CMK (cell line): ENCODE measurements at places on chromosomes 11 and 22.

DNA sequence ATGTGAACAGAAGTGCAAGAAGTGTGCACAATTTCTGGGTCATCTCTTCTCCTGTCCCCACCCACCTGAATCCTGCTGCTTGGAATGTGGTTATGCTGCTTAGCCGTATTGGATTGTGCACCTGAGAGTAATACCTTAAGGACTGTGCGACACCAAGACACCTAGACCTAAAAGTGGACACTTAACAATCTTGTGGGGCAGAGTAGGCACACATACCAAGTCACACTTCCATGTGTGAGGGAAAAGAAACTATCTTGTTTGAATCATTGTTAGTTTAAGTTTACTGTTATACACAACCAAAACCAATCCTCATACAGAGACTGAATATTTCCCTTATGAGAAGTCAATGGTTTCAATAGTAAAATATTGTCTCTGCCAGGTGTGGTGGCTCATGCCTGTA is 93.7 kb downstream of the CCDC83 start:
- no peak for DNase-seq

- DNase-seq = no peak
Measured at GRCh38 chr11:95065336-95065735, 1.4 kb upstream of the SRSF8 start.

DNA sequence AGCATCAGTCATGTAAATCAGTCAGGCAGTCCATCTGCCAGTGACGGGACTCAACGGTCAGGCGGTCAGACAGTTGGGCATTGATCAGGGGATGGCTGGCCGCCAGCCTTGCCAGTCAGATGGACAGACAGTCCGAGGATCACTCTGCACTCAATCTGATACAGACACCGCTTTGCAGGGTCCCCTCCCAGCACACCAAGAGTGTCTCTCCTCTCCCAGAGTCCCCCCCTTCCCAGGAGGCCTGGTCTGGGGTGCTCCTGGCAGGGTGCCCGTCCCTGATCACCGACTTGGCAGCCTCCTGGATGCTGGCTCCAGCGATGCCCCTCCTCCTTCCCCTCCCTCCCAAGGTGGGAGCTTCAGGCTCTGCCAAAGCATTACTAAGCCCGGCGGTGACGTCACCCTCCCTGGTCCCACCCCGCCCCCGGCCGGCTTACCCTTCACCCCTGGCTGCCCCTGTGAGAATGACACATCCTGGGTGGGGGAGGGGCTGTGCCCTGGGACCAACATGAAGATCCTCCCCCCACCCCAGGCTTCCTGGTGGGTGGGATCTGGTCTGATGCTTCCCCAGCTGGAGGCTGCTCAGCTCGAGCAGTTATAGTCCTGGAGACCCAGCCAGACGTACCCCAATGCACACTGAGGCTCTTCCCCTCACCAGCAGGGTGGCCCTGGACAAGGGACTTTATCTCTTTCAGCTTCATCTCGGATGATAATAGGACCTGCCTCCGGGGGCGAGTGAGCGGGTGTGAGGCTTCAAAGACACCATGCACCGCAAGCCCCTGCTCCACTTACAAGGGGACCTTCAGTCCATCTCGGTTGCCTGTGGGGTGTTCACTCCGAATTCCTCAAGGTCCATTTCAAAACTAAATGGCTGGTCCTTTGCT is 69.2 kb downstream of the CD82 start:
- no peak for DNase-seq

- no peak for DNase-seq
Measured at GRCh38 chr11:129767827-129768226, 47.8 kb upstream of the TMEM45B start.

GRCh38 chr11:72023335-72023734 is 24.6 kb downstream of the IL18BP start:
- no peak for DNase-seq

DNA sequence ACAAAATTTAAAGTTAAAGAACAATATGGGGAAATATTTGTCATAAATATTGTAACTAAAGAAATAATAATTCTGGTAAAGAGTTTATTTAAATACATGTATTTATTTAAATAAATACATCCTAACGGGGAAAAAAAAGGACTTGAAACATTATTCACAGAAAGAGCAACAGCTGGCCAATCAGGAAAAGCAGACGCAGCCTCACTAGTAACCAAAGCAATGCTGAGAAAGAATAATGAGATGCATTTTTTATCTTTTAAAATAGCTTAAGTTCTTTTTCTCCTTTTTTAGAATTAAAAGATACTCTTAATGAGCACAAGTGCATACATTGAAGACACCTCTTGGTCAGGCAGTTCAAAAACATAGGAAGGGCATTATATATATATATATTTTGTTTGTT is 2.6 kb upstream of the LTO1 start:
- DNase-seq = no peak

- no peak for DNase-seq
Measured at GRCh38 chr22:40418366-40419201, 48.2 kb downstream of the SGSM3 start.

- DNase-seq = no peak
Measured at GRCh38 chr22:17753401-17753989, 20.8 kb downstream of the BID start.

DNA sequence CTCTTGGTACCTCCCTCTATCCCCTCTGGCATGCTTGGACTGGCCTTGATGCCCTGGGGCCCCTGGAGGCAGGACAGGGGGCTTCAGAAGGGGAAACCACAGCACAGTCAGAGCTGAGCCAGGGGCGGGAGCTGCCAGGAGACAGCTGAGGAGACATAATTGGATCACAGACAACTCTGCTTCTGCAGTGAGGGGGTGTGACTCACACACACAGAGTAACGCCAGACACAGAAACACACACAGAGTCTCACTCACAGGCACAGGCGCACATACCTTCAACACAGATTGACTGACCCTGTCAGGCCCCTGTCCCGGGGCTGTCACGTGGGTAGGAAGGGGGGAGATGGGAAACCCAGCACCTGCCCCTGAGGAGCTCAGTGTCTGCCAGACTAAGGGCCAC is 20.6 kb downstream of the STARD10 start:
- no peak for DNase-seq

GRCh38 chr11:39288011-39288410 is 2171.4 kb downstream of the LRRC4C start:
- DNase-seq = no peak

GRCh38 chr11:47270331-47271271 is 668 bp downstream of the MADD start:
- DNase-seq = no peak

- no peak for DNase-seq
Measured at GRCh38 chr11:581342-581741, 5.1 kb downstream of the PHRF1 start.

DNA sequence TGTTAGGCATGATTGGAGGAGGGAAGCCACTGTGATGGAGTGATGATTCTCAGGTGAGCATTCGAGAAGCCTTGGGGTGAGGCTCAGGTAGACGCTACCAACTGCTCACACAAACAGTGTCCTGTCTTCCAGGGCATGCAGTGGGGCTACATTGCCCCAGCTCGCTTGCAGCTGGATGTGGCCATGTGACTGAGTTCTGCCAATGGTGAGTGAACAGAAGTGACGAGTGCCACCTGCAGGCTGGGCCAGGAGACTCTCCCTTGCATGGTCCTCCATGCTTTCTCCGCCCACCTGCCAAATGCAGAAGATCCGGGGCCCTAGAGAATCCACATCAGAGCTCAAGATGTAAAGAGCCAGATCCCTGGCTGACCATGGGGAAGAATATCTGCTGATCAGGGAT is 195.9 kb downstream of the BCR start:
- DNase-seq = no peak

GRCh38 chr11:134756811-134757540 is 344.9 kb upstream of the B3GAT1 start:
- no peak for DNase-seq

DNA sequence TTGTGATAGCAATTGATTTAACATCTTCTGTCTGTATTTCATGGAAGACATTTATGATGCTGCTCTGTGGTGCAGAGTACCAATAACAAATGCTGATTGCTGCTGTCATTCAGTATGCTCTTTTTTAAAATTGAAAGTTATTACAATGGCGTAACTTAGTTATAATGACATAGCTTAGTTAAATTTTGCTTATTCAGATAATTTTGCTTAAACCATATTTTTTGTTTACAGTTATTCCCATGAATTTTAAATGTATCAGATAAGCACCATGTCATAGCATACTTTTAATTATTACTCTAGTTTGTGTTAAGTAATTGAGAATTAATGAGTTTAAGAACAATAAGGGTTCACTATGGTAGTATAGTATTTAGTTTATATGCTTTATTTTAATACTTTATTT is 15.5 kb downstream of the PRMT3 start:
- no peak for DNase-seq

DNA sequence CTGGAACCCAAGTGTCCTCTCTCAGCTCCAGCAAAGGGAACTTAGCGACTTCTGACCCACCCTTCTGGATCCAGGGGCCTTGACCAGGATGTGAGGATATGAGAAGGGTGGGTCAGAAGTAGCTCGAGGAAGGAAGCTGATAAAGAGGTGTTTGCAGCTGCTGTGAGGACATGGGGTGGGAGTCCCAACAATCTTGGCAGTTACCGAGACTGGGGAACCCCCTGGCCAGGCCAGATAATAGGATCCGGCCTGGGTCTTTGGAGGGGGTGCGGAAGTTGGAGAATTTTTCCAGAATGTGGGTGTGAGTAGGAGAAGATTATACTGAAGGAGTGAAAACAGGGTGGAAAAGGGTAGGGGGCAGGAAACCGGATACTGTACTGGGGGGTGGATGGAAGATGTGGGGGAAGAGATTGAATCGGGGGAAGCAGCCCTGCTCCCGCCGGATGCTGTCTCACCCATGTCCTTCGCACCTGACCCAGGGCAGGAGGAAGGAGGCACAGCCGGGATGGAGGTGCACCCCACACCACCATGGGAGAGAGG is 2.8 kb upstream of the MCAM start:
- DNase-seq = no peak

- DNase-seq = no peak
Measured at GRCh38 chr11:70739811-70740487, 341.6 kb downstream of the CTTN start.

DNA sequence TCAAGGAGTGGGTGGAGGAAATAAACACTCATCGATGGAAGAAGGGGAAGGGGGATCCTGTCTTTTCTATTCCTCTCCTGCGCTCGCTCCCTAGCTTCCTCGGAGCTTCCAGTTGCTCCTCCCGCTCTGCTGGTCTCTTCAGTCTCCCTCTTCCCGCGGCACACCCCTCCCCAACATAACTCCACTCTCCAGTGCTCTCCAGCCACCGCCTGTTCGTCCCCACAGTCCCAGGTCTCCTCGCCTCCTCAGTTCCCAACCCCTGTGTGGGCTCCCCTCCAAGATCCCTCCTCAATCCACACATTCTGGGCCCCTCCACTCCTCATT is 438 bp downstream of the ZW10 start:
- DNase-seq = no peak

GRCh38 chr22:19218541-19219233 is 40.2 kb upstream of the SLC25A1 start:
- no peak for DNase-seq

- no peak for DNase-seq
Measured at GRCh38 chr11:92628401-92629292, 340.8 kb upstream of the MTNR1B start.

- DNase-seq = no peak
Measured at GRCh38 chr11:47863898-47864430, 15.8 kb upstream of the NUP160 start.

DNA sequence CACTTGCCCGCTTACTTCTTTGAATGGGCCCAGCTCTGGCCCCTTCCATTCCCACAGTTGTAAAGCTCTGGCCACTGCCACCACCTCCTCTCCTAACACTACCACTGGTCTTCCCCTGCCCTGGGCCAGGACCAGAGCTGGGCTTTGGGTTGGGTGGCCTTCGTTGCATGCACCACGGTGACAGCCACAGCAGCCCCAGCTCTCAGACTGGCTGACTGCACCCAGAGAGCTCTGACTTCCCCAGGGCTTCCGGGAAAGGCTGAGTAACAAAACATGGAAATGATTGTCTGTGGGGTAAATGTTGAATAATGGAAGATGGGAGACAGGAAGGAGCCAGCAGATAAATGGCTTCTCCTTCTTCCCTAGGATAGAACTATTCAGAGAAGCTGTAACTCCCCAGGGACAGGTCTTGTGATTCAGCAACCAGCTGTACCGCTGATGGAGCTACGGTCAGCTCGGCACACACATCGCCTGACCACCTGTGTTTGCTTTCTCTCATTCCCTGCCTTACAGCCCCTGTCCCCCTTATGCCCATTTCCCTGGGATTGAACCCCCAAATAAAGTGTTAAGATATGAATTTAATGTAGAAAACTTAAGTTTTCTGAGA is 27.6 kb downstream of the SCN4B start:
- DNase-seq = no peak

DNA sequence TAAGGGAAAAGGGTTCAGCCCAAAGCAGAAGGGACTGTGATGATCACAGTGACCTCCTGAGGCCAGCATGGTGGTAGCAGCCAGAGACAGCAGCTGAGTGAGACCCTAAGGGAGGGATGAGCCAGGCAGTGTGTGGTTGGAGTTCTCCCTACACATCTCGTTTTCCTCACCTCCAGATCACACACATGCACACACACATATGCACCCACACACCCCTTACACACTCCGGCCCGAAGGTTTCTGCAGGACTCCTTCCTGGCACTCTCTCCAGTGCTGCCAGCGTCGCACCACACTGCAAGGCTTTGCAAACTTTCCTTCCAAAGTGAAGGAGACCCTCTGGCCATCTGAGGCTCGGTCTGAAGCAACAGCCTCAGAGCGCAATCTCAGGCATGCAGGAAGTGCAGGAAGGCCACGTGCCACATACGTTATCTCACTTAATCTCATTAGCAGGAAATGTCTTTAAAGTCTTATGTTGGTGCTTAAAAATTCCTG is 26.9 kb upstream of the TP53I11 start:
- no peak for DNase-seq

- no peak for DNase-seq
Measured at GRCh38 chr22:30253205-30253852, 6.8 kb upstream of the LIF start.

DNA sequence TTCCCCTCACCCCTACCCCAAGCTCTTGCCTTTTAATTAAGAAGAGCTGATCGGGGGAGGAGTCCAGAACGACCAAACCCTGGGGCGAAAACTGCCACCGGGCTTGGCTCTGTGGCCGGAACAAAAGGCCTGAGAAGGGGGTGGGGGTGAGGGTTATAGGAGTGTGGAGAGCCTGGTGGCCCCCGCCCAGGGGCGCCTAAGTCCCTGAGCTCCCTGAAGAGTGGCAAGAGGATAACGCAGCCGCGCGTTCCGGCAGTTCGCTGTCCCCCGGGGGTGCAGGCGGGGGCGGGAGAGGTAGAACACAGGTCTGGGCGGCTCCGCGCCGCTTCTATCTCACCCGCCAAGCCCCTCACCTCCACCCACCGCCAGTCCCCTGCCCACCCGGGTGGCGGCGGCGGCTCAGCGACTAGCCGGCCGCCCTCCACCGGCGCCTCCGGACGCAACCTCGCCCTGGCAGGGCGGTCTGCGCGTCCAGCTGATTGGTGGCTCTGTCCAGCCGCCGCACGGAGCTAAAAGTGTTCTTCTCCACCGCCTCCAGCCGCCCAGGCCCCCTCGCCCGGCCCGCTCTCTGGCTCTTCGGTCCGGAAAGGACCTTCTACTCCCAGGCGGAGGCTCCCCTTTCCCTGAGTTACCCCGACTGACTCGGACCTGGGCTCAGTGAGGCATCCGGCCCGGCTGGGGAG is 18.7 kb upstream of the BDNF start:
- DNase-seq = no peak

GRCh38 chr11:38835966-38836365 is 2237.9 kb upstream of the RAG2 start:
- no peak for DNase-seq
